ENCODE measurements at places on chromosomes 3 and 15. TPM values are rescaled to one million over a fixed set of nuclear protein-coding genes. Genes with fewer than 3 reads are reported as not detected.

CMTM7 gene
- total RNA-seq: 16.1 TPM

ZNF592 gene
- total RNA-seq: 3.8 TPM

CHRNA5 gene
- 3.6 TPM for total RNA-seq

LEKR1 gene
- 0.76 TPM for total RNA-seq

PLCH1 gene
- not detected for total RNA-seq

GABRA5 gene
- total RNA-seq: not detected

THRB gene
- under 0.01 TPM for total RNA-seq

ATP13A5 gene
- not detected for total RNA-seq

CHSY1 gene
- total RNA-seq: 32.8 TPM

SGO1 gene
- 1.2 TPM for total RNA-seq

RPL32 gene
- total RNA-seq: 2,493 TPM

TMC3 gene
- not detected for total RNA-seq

HRG gene
- not detected for total RNA-seq

ATXN7 gene
- total RNA-seq: 9.2 TPM

TYRO3 gene
- 1.7 TPM for total RNA-seq

EPHB3 gene
- total RNA-seq: 0.09 TPM

ROBO2 gene
- total RNA-seq: not detected

STRIT1 gene
- not detected for total RNA-seq

FBXO40 gene
- not detected for total RNA-seq

ZDHHC19 gene
- total RNA-seq: not detected

GNAT1 gene
- not detected for total RNA-seq

CLDN18 gene
- not detected for total RNA-seq

ADAMTS7 gene
- 6.6 TPM for total RNA-seq

All from dermis lymphatic vessel endothelial cell (primary cell).